ENCODE measurements at places on chromosomes 1 and 21.
A peak's percentile ranks its signal among the peaks of the same experiment; 100 is the strongest.

DNA sequence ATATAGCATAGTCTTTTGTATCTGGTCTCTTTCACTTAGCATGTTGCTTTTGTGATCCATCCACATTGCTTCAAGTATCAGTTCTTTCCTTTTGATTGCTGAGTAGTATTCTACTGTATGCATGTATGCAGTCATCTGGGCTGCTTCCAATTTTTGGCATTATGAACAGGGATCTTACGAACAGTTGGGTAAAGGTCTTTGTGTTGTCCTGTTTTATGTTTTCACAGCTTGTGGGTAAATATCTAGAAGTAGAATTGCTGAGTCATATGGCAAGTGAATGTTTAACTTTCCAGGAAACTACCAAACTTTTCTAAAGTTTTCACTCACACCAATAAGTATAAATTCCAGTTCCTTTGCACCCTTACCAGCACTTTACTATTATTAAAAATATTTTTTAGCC lies 60.9 kb downstream of the LHX4 start:
- no peak for DNase-seq

DNA sequence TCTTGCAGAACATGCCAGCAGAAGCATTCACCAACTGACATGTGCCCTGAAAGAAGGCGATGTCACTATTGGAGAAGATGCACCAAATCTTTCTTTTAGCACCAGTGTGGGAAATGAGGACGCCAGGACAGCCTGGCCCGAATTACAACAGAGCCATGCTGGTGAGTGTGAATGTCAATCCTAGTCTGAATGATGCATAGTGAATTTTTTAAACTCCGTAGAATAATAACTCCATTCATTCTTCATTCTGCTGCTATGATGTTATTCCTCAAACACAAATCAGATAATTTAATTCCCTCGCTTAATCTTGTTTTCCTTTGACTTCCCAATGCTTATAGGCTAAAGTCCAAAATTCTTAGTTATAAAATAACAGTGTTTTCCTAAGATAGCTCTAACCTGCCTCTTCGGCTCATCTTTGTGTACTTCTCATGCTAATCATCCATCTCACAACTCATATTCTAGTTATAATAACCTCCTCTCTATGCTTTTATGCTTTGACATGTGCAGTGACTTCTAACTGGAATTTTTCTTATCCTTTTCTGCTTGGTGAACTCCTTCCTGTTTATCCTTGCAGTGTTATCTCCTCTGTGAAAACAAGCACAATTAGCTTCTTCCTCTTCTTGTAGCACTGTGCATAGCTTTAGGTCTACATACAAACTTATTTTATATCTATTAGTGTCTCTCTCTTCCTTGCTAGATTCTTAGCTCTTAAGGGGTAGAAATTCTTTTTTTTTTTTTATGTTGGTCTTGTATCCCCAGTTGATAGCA lies 14.4 kb downstream of the SDCCAG8 start:
- no peak for DNase-seq

GRCh38 chr1:16430606-16431005 lies 6.6 kb downstream of the SPATA21 start:
- no peak for DNase-seq

DNA sequence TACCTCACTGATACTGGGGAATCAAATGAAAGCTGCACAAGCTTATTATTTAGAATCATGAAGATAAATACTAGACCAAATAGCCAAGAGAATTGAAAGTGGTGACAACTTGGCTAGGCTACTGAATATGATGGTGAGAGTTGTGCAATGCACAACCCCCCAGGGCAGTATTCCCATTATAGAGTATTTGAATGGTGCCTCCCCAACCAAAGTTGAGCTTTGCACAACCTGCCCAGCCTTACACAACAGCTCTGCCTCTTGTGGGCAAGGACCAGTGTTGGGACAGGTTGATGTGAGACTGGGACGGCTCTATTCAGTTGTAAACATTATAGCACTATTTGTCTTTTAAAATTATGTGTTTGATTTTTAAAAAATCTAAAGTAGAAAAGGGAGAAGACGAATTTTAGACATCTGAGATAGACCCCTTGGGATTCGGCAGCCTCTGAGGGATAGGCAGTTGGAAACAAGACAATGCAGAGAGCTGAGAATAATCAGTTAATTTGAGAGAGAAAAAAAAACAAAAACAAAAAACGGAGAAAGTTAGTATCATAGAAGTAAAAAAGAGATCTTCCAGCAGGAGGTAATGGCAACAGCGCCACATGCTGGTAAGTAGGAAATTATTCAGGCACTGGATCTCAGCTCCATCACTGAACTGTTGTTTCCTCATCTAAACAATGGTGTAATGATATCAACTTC lies 91.0 kb upstream of the KCNA3 start:
- DNase-seq = peak; percentile 63

DNA sequence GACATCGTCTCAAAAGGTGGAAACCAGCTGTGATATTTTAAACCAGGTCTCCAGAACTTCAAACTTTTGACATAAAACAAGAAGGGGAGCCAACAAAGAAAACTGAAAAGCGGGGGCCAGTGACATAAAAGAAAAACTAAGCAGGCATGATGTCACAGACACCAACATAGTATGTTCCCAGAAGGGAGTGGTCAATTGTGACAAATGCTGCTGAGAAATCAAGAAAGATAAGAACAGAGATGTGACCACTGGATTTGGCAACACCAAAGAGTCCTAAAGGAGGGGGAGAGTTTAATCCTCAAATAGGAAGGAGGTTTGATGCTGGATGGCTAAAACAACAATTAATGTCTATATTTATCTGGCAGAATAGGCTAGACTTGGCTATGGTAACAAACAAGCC lies 2.3 kb upstream of the RNF19B start:
- DNase-seq = no peak

DNA sequence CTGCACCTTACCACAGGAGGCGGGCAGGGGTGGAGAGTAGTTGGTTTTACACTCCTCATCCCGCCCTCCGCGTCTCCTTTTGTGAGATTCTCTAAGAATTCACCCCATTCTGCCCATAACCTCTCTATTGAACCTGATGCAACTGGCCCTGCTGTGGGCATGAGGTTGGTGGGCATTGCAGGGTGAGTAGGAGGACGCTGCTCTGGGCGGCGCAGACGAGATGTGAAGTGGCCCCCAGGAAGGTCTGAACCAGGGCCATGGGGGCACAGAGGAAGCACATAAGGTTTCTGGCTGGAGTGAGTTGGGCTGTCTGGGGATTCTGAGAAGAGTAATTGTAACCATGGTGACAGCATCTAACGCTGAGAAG lies 8.8 kb downstream of the PADI1 start:
- DNase-seq = no peak

- peak; percentile 61 for DNase-seq
These were observed 11.6 kb upstream of the GOLPH3L start for GRCh38 chr1:150708595-150708994.

DNA sequence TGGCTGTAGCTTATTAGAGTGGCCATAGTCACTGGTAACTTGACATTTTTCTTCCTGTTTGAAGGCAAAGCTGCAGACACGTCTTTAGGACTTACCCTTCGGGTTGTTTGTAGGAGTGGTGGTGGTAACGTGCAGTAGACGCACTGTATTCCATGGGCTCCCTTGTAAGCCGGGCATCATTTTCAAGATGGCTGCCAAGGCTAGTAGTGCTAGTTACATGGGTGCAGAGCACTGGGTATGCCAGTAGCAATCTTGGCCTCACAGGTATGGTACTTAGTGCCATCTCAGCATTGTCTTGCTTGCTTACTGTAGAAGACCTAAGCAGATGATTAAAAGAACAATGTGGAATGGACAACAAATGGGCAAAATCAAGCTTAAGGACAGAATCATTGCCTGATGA lies 1.9 kb downstream of the YBX1 start:
- DNase-seq = no peak

- no peak for DNase-seq
These were observed 2.1 kb downstream of the ENTREP3 start for GRCh38 chr1:155253208-155253607.

DNA sequence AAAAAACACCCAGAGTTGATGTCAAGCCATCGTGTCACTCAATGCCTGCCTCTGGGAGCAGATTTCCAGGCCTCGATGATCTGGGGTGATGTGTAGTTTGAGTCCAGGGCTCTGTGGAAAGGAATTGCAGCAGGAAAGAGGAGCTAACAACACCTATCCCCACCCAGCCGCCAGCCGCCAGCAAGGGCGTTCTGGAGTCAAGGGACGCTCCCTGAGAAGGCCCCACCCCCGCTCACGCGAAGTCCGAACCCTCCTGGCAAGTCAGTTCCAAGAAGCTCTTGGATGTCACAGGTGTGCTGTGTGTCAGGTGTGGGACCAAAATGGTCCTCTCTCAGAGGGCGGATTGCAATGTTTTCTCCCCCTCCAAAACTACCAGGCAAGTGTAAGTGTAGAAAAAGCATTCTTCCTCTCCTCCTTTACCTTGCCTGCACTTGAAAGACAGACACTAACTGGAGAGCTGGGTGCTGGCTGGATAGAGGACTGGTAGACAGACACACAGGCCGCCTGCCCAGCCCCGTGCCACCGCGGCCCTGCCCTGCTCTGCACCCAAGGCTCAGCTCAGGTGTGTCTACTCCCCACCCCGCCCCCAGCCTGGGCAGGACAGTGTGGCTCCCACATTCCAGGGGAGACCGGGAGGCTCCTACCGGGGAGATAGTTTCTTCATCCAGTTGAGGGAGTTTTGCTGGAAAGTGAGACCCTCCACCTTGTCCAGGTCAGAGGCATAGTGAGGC lies 8.5 kb downstream of the AGT start:
- DNase-seq = no peak
